T-helper 2 cell treated with Interferon-gamma antibody and Interleukin-4, amounts not matched to agents 5 μg/mL and 100 μg/mL, for 36 hours (primary cell): ENCODE measurements at places on chromosomes 16 and 17.
A peak's percentile ranks its signal among the peaks of the same experiment; 100 is the strongest.

DNA sequence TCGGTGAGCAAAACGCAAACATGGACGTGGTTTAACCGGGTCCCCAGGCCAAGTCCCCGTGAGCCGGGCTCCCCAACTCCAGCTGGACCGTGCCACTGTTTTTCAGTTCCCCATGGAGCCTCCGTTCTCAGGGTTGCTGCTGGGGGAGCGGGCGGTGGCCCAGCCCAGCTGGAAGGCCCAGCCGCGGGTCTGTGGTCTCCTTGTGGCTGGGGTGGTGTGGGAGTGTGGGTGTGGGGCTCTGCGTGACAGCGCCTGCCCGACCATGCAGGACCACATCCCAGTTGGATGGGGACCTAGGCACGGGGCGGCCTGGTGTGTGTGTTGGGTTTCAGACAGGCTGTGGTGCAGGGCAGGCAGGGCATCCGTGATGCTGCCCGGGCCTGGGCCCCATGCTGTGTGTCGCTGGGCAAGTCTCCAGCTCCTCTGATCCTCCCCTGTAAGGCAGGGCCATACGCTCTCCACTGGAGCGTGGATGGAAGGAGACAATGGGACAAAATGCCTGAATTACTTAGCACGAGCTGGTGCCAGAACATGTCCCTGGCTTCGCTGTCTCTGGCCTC is 40.3 kb downstream of the COX4I1 start:
- no peak overlapping the region for H3K27ac ChIP-seq
- no peak for DNase-seq
- no peaks in the 10 kb centered on the region for H3K36me3 ChIP-seq
- H3K27me3 ChIP-seq = peaks cover under 1% of the 10 kb centered on the region
- no peak overlapping the region for H3K4me3 ChIP-seq

- H3K27me3 ChIP-seq = no peaks in the 10 kb centered on the region
- DNase-seq = no peak
- H3K36me3 ChIP-seq = peaks cover 1% of the 10 kb centered on the region
- peaks cover 26% of the 10 kb centered on the region for H3K4me1 ChIP-seq
These were observed 72.1 kb downstream of the PRKCB start for GRCh38 chr16:23907903-23908302.

- peak overlapping the region; percentile 53 for H3K27ac ChIP-seq
- no peaks in the 10 kb centered on the region for H3K36me3 ChIP-seq
- DNase-seq = no peak
- H3K4me1 ChIP-seq = peaks cover 39% of the 10 kb centered on the region
- no peaks in the 10 kb centered on the region for H3K27me3 ChIP-seq
- H3K4me3 ChIP-seq = peak overlapping the region; percentile 41
These were observed 71.6 kb downstream of the CDK5R1 start for GRCh38 chr17:32558326-32558955.

- H3K27me3 ChIP-seq = no peaks in the 10 kb centered on the region
- H3K4me3 ChIP-seq = peak overlapping the region; percentile 6
- no peak for DNase-seq
- H3K4me1 ChIP-seq = peaks cover 70% of the 10 kb centered on the region
- no peaks in the 10 kb centered on the region for H3K36me3 ChIP-seq
- H3K27ac ChIP-seq = peak overlapping the region; percentile 41
These were observed 1.3 kb downstream of the CCDC102A start for GRCh38 chr16:57534881-57535658.

- peaks cover 35% of the 10 kb centered on the region for H3K27me3 ChIP-seq
- no peak overlapping the region for H3K27ac ChIP-seq
- no peaks in the 10 kb centered on the region for H3K36me3 ChIP-seq
- peaks cover 2% of the 10 kb centered on the region for H3K4me1 ChIP-seq
These were observed 11.2 kb upstream of the ACSF2 start for GRCh38 chr17:50414808-50415207.

- H3K27me3 ChIP-seq = no peaks in the 10 kb centered on the region
- H3K36me3 ChIP-seq = no peaks in the 10 kb centered on the region
- no peak for DNase-seq
- no peak overlapping the region for H3K4me3 ChIP-seq
- no peaks in the 10 kb centered on the region for H3K4me1 ChIP-seq
These were observed 164.3 kb downstream of the ABCC12 start for GRCh38 chr16:47991491-47991890.

DNA sequence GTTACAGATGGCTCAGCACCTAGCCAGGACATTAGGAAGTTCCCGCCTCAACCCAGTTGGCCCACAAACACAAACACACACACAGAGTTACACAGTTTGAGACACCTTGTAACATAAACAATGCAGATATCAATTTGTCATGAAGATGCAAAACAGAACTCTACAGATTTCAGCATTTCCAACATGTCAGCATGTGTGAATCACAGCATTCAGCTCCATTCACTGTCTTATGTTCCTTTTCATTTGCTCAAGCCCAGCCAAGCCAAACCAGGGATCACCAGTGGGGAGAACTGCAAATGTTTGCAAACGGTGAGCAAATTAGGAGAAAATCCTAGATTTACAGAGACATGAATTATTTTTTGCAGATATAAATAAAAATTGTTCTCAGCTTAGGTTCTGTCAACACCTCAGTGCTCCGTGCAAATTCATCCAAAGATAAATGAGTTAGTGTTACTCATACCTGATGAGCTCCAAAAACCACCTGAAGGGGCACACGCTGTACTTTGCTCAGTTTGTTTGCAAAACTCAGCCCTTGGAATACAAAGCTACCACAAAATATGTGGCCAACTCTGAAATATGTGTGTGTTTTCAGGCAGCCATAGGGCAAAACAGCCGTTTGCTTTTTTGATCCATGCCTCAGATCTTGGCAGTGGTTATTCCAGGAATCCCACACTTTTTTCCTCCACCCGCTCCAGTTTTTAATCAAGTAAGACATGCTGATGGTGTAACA is 16.3 kb upstream of the COX10 start:
- H3K27me3 ChIP-seq = no peaks in the 10 kb centered on the region
- H3K27ac ChIP-seq = no peak overlapping the region
- peaks cover 16% of the 10 kb centered on the region for H3K4me1 ChIP-seq
- no peak for DNase-seq
- H3K36me3 ChIP-seq = peaks cover 63% of the 10 kb centered on the region

GRCh38 chr16:8849411-8850011 is 19.3 kb downstream of the CARHSP1 start:
- H3K36me3 ChIP-seq = peaks cover 42% of the 10 kb centered on the region
- H3K4me3 ChIP-seq = no peak overlapping the region
- DNase-seq = no peak
- H3K27me3 ChIP-seq = no peaks in the 10 kb centered on the region

- H3K36me3 ChIP-seq = peaks cover 2% of the 10 kb centered on the region
- no peak overlapping the region for H3K27ac ChIP-seq
- H3K4me1 ChIP-seq = peaks cover 26% of the 10 kb centered on the region
- H3K27me3 ChIP-seq = peaks cover 1% of the 10 kb centered on the region
- peak overlapping the region; percentile 40 for H3K4me3 ChIP-seq
These were observed 67.9 kb downstream of the METRNL start for GRCh38 chr17:83147280-83147679.

DNA sequence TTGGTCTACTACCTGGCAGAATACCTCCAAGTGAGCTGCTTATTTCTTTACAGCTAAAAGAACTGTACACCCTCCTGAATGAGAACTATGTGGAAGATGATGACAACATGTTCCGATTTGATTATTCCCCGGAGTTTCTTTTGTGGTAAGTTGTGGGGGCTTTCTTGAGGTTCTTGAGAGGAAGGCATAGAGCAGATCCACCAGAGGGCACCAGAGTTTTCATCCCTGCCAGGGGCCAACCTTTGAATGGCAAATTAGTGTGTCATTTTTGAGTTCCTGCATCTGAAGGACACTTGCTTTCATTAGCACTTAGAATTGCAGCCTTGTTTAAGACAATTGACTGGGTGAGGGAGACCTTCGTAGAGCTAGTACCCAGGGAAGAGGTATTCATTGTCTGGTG is 35.0 kb downstream of the NMT1 start:
- peaks cover 58% of the 10 kb centered on the region for H3K36me3 ChIP-seq
- H3K4me3 ChIP-seq = no peak overlapping the region
- no peak overlapping the region for H3K27ac ChIP-seq
- H3K4me1 ChIP-seq = no peaks in the 10 kb centered on the region
- H3K27me3 ChIP-seq = no peaks in the 10 kb centered on the region

- H3K27ac ChIP-seq = no peak overlapping the region
- peaks cover 2% of the 10 kb centered on the region for H3K4me1 ChIP-seq
- H3K4me3 ChIP-seq = no peak overlapping the region
- no peak for DNase-seq
- peaks cover 1% of the 10 kb centered on the region for H3K36me3 ChIP-seq
These were observed 9.6 kb upstream of the WNT9B start for GRCh38 chr17:46841561-46842379.

DNA sequence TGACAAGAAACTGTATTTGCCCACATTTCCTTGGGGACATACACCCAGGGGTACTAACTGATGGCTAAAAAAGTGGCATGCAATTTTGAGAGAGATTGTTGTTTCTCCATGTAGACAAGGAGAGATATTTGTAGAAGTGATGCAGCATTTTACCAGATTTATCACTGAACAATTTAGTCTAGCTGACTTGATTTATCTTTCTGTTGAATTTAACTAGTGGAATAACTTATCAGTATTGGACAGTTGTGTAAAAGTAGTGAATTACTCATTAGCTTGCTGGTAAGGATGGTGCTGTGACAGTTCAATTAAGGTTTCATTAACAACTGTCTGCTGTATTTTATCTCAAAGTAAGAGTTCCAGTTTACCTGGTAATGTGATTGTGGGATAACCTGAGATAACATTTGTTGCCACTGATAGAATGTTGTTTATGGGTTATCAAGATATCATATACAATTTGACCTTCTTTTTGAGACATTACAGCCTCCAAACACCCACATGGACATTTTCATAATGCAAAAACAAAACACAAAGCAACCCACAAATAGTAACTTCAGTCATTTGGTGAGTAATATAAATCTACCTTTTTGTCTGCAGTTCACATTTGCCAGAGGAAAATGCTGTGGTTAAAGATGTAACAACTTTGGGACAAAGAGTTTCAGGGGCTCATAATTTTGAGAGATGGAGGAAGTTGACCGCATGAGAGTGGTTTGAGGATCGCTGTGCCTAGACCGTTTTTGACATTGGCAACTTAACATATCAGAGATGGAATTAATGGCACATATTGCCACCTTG is 3.8 kb downstream of the NLK start:
- H3K4me1 ChIP-seq = peaks cover 57% of the 10 kb centered on the region
- no peaks in the 10 kb centered on the region for H3K27me3 ChIP-seq
- peak; percentile 22 for DNase-seq
- peak overlapping the region; percentile 27 for H3K4me3 ChIP-seq
- H3K36me3 ChIP-seq = peaks cover 23% of the 10 kb centered on the region

GRCh38 chr17:63634816-63635215 is 12.6 kb downstream of the MAP3K3 start:
- no peak overlapping the region for H3K4me3 ChIP-seq
- DNase-seq = no peak
- peaks cover 16% of the 10 kb centered on the region for H3K36me3 ChIP-seq
- H3K27ac ChIP-seq = no peak overlapping the region
- H3K27me3 ChIP-seq = no peaks in the 10 kb centered on the region

DNA sequence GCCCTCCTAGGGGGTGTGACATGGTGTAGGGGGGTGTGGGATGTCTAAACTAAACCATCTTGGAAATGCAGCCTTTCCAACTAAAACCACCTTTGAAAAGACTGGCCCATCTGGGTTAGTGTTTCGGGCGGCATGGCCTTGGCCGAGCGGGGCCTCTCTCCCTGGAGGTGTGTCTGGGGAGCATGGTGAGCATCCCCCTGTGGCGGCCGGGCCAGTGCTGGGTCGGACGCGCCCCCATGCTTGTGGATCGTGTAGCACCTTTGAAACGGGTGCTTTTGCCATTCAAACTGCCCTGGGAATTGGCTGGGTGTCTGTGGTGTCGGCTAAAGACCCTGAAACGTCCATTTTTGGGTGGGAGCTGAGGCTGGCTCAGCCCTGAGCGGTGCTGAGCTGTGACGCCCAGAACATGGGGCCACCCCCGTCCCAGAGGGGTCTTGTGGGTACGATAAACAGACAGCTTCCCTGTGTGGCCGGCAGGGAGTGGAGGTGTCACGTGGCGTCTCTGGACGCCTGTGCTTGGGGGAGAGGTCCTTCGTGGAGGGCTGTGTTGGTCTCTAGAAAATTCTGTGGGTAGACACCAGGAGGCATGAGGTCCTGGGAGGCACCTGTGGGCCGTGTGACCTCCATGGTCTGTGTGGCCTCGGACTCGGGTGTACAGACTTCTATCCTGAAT is 6.3 kb downstream of the METRNL start:
- H3K4me1 ChIP-seq = peaks cover 27% of the 10 kb centered on the region
- DNase-seq = no peak
- H3K27me3 ChIP-seq = peaks cover 9% of the 10 kb centered on the region
- no peak overlapping the region for H3K27ac ChIP-seq
- no peak overlapping the region for H3K4me3 ChIP-seq

DNA sequence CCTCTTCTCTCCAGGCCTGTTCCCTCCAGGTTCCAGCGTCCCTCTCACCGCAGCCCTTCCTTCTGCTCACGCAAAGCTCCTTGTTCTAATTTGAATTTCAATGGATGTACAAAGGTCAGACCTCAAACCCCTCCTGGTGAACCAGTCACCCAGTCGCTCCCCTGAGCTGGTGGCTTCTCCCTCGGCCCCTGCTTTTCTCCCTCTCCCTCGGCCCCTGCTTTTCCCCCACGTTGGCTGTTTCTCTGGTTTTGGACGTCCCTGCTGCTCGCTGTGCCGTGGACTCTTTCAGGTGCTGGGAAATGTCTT is 8.6 kb upstream of the MSLN start:
- no peaks in the 10 kb centered on the region for H3K36me3 ChIP-seq
- no peaks in the 10 kb centered on the region for H3K4me1 ChIP-seq
- DNase-seq = no peak

DNA sequence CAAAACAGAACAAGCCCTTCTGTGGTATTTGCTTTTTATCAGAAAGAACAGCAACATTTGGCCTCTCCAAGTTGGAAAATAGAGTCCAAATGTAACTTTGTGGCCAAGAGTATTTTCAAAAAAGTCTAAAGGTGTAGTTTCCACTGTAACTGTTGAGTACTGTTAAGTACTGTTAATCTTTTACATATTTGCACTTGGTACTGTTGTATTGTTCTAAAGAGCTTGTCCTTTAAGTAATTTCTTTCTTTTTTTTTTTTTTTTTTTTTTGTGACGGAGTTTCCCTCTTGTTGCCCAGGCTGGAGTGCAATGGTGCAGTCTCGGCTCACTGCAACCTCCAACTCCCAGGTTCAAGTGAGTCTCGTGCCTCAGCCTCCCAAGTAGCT is 21.5 kb downstream of the LDAF1 start:
- no peaks in the 10 kb centered on the region for H3K27me3 ChIP-seq
- H3K4me1 ChIP-seq = no peaks in the 10 kb centered on the region
- H3K4me3 ChIP-seq = no peak overlapping the region
- H3K36me3 ChIP-seq = peaks cover 34% of the 10 kb centered on the region

DNA sequence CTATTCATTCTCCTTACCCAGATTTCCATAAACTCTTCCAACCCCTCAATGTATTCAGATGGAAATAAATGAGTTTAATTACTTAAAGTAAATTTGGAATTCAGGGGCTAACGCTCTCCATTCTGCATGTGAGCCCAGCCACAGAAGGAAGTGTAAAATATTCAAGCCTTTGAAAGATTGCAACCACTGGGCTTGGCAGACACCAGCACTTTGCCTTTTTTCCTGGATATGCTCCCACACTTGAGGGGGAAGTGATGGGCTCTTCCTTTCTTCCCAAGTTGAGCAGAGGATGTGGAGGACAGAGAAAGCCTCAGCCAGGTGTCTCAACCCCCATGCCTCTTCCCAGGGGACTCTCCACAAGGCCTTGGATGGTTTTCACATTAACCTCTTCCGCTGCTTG is 825.1 kb upstream of the EEF2KMT start:
- no peak overlapping the region for H3K4me3 ChIP-seq
- H3K4me1 ChIP-seq = no peaks in the 10 kb centered on the region
- no peaks in the 10 kb centered on the region for H3K36me3 ChIP-seq
- H3K27me3 ChIP-seq = no peaks in the 10 kb centered on the region

- H3K27ac ChIP-seq = peak overlapping the region; percentile 26
- H3K36me3 ChIP-seq = no peaks in the 10 kb centered on the region
- DNase-seq = no peak
- H3K4me1 ChIP-seq = peaks cover 27% of the 10 kb centered on the region
These were observed 9.9 kb upstream of the GUCY2D start for GRCh38 chr17:7992516-7992915.
